Renal cortex interstitium (tissue), 15 donors: ENCODE measurements at places on chromosomes 16 and 17. TPM values are rescaled to one million over a fixed set of nuclear protein-coding genes. Genes with fewer than 3 reads are reported as not detected.

MAP2K6 gene
- 26.6 TPM for polyA plus RNA-seq

GRCh38 chr17:7423679-7424078 lies 1.7 kb upstream of the SPEM2 start:
- no peak for DNase-seq

DNA sequence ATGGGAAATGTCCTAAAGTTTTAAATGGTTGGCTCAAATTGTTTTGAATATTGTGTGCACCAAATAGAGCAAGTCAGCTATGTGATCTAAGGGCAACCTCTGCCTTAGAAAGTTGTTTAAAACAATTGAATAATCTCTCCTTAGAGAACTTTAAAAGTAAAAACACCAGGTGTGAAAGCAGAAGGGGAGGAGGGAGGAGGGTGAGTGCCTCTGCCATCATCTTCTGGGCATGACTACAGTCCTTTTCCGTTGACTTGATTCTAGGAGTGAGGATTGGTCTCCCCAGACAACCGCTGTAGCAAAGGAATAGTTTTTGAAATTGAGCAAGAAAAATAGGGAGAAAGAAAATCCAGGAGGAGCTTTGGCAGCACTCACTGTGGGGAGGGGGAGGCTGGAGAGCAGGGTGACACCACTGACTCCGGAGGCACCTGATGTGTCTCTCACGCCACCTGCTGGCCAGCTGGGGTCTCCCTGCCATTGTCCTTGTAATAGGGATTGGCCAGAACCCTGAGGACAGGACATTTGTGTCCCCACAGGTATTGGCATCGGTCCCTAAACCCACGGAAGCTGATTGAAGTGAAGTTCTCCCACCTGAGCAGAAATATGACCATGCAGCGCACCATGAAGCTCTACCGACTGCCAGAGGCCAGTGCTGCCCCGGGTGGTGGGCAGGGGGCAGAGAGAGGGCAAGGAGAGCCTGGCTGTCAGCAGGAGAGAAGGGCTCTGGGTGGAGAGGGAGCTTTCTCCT lies 33.3 kb downstream of the PLCD3 start:
- peak; percentile 64 for DNase-seq

CCL14 gene
- 12.9 TPM for polyA plus RNA-seq

WNT9B gene
- polyA plus RNA-seq = 7.9 TPM

DNA sequence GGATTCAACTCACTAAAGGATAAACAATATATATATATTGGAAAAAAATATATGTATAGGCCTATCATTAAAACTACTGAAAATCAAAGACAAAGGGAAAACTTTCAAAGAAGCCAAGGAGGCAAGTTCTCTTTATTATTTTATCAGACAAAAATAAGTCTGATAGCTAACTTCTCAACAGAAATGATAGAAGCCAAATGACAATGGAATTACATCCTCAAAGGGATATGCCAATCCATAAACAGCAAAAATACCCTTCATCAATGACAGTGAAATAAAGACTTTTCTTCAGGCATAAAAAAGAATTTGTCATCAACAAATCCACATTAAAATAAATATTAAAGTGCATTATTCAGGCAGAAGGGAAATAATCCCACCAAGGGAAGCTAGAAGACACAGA lies 393.4 kb downstream of the ZFHX3 start:
- DNase-seq = no peak

DNA sequence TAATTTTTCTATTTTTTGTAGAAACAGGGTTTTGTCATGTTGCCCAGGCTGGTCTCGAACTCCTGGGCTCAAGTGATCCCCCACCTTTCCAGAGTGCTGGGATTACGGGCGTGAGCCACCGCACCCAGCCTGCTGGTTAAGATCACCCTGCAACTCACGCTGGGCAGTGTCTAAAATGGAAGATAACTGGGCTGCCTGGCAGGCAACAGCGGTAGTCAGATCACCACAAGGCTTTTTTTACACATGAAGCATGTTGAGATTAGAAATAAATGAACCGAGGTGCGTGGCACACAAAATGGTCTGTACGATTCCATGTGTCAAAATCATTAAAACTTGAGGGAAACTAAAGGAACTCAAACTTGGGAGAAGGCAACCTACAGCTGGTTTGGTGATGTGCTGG lies 26.7 kb downstream of the ZNF276 start:
- DNase-seq = no peak

GRCh38 chr17:76917829-76918228 lies 49.6 kb downstream of the MGAT5B start:
- no peak for DNase-seq

ASPSCR1 gene
- polyA plus RNA-seq = 20.1 TPM

DNA sequence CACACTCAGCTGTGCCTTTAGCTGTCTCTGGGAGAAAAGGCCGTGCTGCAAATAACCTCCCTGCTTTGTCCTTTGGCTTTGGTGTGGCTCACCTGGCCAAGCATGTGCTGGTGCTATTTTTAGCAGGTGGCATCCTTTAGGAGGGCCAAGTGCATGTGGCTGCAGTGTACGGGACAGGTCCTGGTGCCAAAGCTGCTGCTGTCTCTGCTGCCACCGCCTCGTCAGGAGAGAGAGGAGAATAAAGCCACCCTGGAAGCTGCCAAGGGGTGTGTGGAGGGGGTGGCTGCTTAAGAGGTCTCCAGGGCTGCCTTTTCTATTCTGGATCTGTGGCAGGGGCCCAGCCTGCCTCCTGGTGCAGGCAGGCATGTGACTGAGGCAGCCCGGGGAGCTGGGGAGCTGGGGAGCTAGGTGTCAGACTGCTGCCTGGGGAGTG lies 6.2 kb downstream of the AKAP1 start:
- DNase-seq = no peak

NAGLU gene
- polyA plus RNA-seq = 15.6 TPM

DNA sequence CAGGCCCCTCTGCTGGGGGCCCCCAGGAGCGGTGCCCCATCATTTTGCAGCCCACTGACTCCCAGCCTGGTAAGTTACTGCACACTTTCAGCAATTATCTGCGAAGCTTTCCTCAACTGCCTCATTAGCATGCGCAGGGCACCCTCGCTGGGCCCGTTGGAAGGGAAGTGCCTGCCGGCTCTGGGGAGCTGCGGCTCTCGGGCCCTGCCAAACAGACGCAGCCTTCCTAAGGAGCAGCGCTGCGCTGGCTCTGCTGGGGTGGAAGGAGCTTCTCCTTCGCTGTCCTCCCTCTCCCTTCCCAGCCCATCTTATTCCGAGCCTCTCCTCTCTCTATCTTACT lies 71.0 kb downstream of the RBBP6 start:
- peak; percentile 15 for DNase-seq

AATK gene
- polyA plus RNA-seq = 4.6 TPM

DNA sequence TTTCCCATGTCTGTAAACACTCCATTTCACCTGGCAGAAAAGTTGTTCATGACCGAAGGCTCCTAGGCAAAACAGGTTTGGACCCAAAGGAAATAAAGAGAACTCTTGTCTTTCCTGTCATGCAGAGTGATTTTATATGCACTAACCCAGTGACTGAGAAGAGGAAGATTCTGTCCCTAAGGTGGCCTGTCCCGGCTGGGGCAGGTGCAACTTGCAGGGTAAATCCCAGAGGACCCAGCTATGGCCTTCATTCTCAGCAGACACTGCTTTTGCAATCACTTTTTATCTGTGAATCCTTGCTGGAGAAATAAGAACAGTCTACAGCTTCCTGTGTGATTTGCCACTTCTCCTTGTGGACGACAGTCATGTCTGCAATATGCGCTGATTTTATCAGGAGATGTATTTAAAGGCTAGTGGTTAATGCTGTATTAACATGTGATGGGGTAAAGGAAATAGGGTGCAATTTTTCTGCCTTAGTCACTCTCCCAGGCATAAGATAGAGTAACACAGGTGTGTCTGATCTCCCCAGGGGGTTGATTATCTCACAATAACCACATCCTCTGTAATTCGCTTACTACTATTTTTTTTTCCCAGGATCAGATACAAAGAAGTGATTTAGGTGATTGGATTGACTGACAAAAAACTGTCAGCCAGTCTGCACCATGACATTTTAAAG lies 696.8 kb upstream of the SOX9 start:
- DNase-seq = no peak

DNA sequence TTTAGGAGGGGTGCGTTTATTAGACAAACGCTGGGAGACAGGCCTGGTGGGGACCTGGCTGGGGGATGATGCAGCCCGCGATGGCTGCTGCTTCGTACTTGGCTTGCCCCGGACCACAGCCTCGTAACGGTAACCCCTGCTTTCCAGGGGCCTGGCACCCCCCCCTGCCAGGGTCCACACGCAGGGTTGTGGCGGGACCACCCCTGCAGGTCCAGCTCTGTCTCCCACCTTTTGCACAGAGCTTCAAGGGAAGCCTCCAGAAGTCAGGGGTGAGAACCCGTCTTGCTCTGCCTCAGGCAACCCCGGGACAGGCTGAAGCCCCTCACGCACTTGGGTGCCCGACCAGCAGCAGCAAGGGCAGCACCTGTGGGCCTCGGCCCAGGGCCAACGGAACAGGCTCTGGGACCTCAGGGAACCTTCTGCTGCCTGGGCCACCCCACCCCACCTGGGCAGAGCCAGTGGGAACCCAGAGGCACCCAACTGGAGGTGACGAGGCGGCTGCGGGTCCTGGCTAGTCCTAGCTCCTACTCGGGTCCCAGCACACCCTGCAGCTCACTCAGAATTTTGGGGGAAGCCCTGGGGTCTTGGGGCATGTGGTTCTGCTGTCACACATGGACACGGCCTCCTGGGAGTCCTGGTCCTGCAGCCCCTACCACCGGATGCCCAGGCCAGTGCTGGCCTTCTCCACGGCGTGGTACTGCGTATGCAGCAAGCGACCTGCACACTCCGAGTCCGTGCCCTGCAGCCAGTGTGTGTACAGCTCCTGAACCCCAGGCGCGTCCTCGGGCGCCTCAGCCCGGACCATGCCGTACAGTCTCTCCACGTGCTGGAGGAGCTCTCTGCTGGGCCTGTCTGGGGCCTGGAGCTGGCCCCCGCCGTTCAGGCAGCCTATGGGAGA lies 3.1 kb downstream of the HAGHL start:
- no peak for DNase-seq

DNA sequence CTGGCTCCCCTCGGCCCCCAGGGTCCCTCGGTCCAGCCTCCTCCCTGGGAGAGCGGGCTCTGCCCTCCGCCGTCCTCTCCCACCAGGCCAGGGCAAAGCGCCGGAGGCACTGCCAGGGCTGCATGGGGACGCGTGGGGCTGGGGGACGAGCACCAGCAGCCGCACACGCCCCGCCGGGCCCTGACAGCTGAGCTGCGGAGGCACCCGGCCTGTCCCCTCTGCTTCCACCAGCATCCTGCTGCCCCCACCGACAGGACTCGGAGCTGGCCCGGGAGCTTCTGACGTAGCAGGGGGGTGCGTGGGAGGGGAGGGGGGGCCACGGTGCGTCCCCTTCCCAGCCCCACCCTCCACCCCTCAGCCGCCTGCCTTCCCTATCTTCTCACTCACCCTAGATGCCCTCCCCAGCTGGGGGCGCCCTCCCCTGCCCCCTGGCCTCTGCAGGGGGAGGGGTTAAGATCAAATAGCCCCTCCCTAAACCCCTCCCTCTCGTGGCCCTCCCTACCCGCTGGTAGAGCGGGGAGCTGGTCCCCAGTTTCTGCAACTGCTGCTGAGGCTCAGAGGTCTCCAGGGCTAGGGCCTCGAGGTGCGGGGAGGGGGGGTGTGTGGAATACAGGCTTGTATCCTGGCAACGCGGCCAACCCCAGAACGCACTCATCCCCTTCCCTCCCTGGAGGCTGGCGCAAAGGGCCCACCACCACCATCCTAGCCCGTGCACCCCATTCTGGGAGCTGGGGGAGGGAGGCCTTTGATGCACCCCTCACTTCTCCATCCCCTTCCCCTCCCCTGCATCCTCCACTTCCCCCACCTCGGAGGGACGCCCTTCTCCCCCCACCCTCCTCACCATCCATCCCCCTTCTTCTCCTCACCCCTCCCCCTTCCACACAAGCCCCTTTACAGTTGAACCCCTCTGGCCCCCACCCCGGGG lies 1.0 kb downstream of the SRCIN1 start:
- DNase-seq = no peak

GRCh38 chr17:81096741-81097133 lies 61.8 kb downstream of the BAIAP2 start:
- no peak for DNase-seq

TSPAN10 gene
- 1.5 TPM for polyA plus RNA-seq

CNTD1 gene
- 1.4 TPM for polyA plus RNA-seq
